ENCODE measurements at places on chromosomes 3 and 15. TPM values are rescaled to one million over a fixed set of nuclear protein-coding genes. Genes with fewer than 3 reads are reported as not detected.
A peak's percentile ranks its signal among the peaks of the same experiment; 100 is the strongest.

GRCh38 chr3:152471814-152472671, 203.3 kb downstream of the MBNL1 start:
- no peaks in the 10 kb centered on the region for H3K27me3 ChIP-seq
- H3K36me3 ChIP-seq = no peaks in the 10 kb centered on the region
- no peak overlapping the region for H3K27ac ChIP-seq
- DNase-seq = peak; percentile 83

DNA sequence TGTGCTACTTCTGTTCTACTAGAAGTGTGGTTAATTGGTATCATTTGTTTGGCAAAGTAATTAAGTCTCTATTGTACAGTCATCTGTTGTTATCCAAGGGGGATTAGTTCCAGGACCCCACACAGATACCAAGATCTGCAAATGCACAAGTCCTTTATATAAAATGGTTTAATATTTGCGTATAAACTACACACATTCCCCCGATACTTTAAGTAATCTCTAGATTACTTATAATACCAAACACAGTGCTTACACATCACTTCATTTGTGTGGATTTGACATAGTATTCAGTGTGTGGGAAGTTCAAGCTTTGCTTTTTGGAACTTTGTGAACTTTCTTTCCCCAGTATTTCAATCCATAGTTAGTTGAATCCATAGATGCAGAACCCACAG, 50.5 kb upstream of the ABI3BP start:
- H3K27ac ChIP-seq = peak overlapping the region; percentile 20
- no peak overlapping the region for H3K4me3 ChIP-seq
- peaks cover 28% of the 10 kb centered on the region for H3K4me1 ChIP-seq
- no peaks in the 10 kb centered on the region for H3K36me3 ChIP-seq
- no peak for DNase-seq

DNA sequence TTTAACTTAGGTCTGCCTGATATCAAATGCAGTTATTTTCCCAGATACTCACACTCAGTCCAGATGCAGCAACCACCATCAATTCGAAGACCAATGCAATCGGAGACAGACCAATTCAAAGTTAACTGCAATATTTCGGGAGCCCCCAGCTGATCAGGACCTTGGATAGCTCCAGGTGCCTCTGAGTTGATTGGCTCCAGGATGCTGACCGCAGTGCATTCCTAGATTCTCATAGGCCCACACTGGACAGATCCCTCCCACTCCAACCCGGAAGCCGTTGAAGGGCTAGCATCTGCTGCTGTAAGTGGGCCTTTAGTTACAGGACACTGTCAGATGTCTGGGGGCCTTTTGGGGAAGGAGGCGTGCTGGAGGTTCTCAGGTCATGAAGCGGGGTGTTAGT, 89.5 kb upstream of the ATP2B2 start:
- no peak overlapping the region for H3K27ac ChIP-seq
- no peak overlapping the region for H3K4me3 ChIP-seq
- DNase-seq = peak; percentile 64
- no peaks in the 10 kb centered on the region for H3K36me3 ChIP-seq

GRCh38 chr3:30919564-30919963, 25.1 kb upstream of the GADL1 start:
- no peaks in the 10 kb centered on the region for H3K36me3 ChIP-seq
- no peak overlapping the region for H3K4me3 ChIP-seq
- DNase-seq = no peak
- H3K4me1 ChIP-seq = peaks cover 19% of the 10 kb centered on the region

GRCh38 chr3:28294667-28295413, 53.4 kb downstream of the CMC1 start:
- H3K36me3 ChIP-seq = no peaks in the 10 kb centered on the region
- H3K27me3 ChIP-seq = no peaks in the 10 kb centered on the region
- H3K4me3 ChIP-seq = no peak overlapping the region
- no peak overlapping the region for H3K27ac ChIP-seq
- DNase-seq = no peak
- H3K4me1 ChIP-seq = 0 out of 2 replicates have a peak, but pooled peaks cover 5% of the 10 kb centered on the region

- DNase-seq = peak; percentile 93
- peak overlapping the region; percentile 44 for H3K4me3 ChIP-seq
- peak overlapping the region; percentile 92 for H3K27ac ChIP-seq
- H3K27me3 ChIP-seq = no peaks in the 10 kb centered on the region
- peaks cover 26% of the 10 kb centered on the region for H3K4me1 ChIP-seq
These were observed 19.2 kb downstream of the SUCLG2 start for GRCh38 chr3:67635257-67635656.

DNA sequence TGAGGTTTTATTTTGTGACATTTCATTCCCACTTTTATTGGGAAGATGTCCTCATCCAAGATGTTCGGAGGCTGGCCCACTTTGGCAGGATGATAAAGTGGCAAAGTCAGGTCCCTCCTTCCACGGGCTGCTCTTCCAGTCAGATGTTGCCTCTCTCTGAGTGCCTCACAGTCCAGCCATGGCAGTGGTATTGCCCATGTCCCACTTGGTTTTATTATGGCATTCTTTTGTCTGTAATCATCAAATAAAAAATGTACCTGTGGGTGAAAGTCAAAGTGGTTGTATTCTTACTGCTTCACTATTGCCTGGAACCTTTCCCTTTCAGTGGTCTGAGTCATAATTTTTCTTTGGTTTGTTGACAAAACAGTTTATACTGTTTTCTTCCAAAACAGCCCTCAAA, 20.2 kb downstream of the ARNT2 start:
- H3K36me3 ChIP-seq = no peaks in the 10 kb centered on the region
- no peak overlapping the region for H3K4me3 ChIP-seq
- no peaks in the 10 kb centered on the region for H3K27me3 ChIP-seq
- DNase-seq = no peak
- H3K4me1 ChIP-seq = no peaks in the 10 kb centered on the region

DNA sequence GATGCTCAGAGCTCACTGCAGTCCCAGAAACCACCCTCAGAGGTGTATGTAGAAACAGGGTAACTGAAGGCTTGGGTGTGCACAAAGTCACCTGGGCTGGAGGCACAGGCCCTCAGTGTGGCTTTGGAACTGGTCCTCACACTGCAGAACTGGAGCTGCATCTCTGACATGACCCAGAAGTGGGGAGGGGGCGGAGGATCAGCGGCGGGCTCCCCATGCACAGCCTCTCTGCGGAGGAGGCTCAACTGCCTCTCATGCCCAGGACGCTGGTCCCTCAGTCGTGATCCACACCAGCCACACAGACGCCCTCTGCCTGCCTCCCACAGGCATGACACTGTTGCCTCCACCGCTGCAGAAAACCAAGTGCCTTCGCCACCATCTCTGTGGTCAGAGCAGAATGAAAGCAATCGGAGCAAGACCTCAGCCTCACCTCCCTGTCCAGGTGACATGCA, 73.7 kb downstream of the TM2D3 start:
- no peak overlapping the region for H3K4me3 ChIP-seq
- no peaks in the 10 kb centered on the region for H3K36me3 ChIP-seq
- H3K27me3 ChIP-seq = no peaks in the 10 kb centered on the region
- H3K4me1 ChIP-seq = no peaks in the 10 kb centered on the region

- H3K4me1 ChIP-seq = no peaks in the 10 kb centered on the region
- DNase-seq = no peak
- H3K4me3 ChIP-seq = no peak overlapping the region
- H3K27ac ChIP-seq = no peak overlapping the region
- no peaks in the 10 kb centered on the region for H3K27me3 ChIP-seq
These were observed 10.7 kb downstream of the CCDC32 start for GRCh38 chr15:40554161-40554525.

Gene ZFYVE19
- 24.2 TPM for total RNA-seq
